ENCODE measurements at places on chromosomes 5 and 9.
A peak's percentile ranks its signal among the peaks of the same experiment; 100 is the strongest.

- no peaks in the 10 kb centered on the region for H3K36me3 ChIP-seq
- no peaks in the 10 kb centered on the region for H3K27me3 ChIP-seq
- no peak overlapping the region for H3K4me3 ChIP-seq
- DNase-seq: no peak
- no peaks in the 10 kb centered on the region for H3K4me1 ChIP-seq
Measured at GRCh38 chr5:95878417-95879323, 56.1 kb upstream of the GLRX start.

DNA sequence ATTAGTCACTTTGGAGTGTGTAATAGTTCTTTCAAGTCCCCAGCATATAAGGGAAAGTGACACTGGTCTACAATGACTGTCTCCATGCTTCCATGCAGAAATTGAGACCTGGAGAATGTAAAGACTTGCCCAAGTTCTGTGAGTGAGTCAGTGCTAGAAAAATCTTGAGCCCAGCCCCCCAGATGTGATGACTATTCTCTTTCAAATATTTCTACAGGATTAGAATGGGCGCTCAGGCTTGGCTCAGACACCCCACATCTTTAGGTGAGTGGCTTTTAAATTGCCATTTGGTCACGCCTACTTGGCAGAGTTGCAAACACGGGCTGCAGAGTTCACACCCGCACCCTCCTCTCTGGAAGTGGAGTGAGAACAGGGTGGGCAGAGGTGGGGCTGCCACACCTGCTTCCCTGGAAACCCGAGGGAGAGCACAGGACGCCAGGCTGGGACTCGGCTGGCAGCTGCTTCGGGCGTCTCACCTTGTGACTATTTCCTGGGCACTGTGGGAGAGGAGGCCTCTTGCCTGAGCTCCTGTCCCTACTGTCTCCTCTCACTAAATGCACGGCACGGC is 37.6 kb downstream of the ROPN1L start:
- DNase-seq: no peak
- H3K27me3 ChIP-seq: no peaks in the 10 kb centered on the region
- no peak overlapping the region for H3K4me3 ChIP-seq
- no peak overlapping the region for H3K27ac ChIP-seq

GRCh38 chr5:134649163-134649835 is 714 bp downstream of the SEC24A start:
- peak overlapping the region; percentile 91 for H3K4me3 ChIP-seq
- H3K4me1 ChIP-seq: peaks cover 28% of the 10 kb centered on the region
- peak overlapping the region; percentile 99 for H3K27ac ChIP-seq
- H3K27me3 ChIP-seq: peaks cover 15% of the 10 kb centered on the region
- H3K36me3 ChIP-seq: no peaks in the 10 kb centered on the region

DNA sequence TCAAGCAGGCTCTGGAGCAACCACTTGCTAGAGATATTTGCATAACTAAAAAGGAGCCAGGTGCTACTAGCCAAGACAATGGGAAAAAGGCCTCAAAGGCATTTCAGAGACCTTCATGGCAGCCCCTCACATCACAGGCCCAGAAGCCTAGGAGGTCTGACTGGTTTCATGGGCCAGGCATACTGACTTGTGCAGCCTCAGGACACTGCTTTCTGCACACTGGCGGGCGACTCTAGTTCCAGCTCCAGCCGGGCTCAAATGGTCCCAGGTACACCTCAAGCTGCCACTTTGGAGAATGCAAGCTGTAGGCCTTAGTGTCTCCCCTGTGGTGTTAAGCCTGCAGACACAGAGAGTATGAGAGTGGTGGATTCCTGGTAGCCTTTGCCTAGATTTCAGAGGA is 27.1 kb downstream of the COX7C start:
- DNase-seq: no peak
- H3K36me3 ChIP-seq: no peaks in the 10 kb centered on the region
- no peak overlapping the region for H3K27ac ChIP-seq
- H3K4me3 ChIP-seq: no peak overlapping the region
- peaks cover 13% of the 10 kb centered on the region for H3K27me3 ChIP-seq

DNA sequence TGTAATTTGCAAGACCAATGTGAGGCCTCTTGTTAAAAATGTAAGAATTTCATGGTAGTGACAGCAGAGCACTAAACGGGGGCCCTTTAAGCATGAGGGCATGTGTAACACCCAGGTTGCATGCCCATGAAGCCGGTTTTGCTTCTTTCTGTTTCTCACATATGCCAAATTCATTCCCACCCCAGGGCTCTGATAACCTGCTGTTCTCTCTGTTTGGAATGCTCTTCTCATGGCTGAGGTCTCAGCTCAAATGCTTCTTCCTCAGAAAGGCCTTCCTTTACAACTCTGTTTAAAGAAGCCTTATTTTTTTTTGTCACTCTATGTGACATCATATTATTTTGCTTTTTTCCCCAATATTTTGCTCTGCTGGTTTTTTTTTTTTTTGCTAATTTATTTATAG is 369.0 kb downstream of the KIAA0825 start:
- no peaks in the 10 kb centered on the region for H3K27me3 ChIP-seq
- H3K27ac ChIP-seq: no peak overlapping the region
- H3K4me1 ChIP-seq: no peaks in the 10 kb centered on the region
- no peak for DNase-seq

DNA sequence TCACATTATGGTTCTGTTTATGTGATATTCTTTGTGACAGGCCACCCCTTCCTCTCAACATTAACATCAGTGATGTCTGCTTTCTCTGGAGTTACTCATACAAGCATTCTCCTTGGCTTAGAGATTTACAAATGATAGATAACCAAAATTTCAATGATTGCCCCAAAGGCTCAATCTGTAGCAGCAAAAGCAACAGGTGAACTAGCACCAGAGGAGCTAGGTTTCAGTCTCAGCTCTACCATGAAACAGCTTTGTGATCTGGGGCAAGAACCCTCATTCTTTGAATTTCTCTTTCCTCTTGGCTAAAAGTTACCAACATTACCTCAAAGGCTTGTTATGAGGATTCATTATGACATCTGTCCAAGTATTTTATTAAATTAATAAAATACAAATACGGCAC is 120.5 kb downstream of the PPP2R2B start:
- H3K27me3 ChIP-seq: no peaks in the 10 kb centered on the region
- peak overlapping the region; percentile 26 for H3K27ac ChIP-seq
- H3K36me3 ChIP-seq: peaks cover 10% of the 10 kb centered on the region
- H3K4me3 ChIP-seq: no peak overlapping the region
- H3K4me1 ChIP-seq: peaks cover 59% of the 10 kb centered on the region

DNA sequence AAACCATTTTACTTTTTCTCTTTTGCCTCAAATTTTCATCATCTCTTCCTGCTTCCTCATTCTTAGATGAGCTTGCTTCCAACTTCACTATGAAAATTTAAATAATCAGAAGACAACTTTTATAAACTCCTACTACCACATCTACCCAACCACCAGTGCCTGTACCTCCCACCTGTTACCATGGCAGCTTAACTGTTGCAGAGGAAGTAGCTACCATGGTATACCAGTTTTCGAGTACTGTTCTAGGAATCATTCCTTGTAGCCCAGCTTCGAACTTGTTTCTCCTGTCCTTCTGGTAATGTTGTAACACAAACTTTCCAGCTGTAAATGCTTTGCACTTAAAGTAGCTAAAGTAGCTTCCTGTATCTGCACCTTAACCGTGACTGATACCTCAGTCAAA is 266.8 kb upstream of the NREP start:
- H3K4me1 ChIP-seq: no peaks in the 10 kb centered on the region
- no peak overlapping the region for H3K4me3 ChIP-seq
- no peak for DNase-seq
- H3K27me3 ChIP-seq: no peaks in the 10 kb centered on the region
- no peak overlapping the region for H3K27ac ChIP-seq

DNA sequence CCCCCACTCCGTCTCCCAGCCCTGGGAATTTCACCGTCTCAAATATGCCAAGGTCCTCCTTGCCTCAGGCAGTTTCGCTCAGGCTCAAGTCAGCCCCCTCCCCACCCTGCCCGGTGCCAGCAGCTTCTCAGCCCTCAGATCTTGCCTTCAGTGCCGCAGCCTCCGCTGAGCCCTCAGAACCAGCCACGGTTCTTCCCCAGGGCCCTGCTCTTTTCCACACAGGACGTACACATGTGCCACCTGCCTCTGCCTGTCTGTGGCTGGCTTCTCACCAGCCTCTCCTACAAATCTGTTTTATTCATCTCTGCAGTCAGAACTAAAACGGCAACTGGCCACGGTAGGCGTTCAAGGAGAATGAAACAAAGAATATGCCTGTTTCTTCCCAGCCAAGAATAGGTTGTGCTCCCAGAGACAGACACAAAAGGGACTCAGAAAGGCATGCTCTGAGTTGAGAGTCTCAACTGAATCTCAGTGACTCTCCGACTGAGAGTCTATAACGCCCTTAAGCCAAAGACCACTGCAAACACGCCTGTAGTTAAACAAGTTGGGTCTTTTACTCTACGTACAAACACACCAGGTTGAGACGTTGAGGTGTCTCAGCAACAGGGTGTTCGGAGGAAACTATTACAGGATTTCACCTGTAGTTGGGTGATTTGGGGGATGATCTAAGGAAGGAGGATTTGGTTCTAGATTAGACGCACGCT is 10.6 kb upstream of the GRIN1 start:
- H3K4me1 ChIP-seq: peaks cover 30% of the 10 kb centered on the region
- H3K27ac ChIP-seq: peak overlapping the region; percentile 70
- peaks cover 22% of the 10 kb centered on the region for H3K27me3 ChIP-seq
- no peak for DNase-seq

GRCh38 chr5:124398460-124398859 is 348.0 kb downstream of the ZNF608 start:
- DNase-seq: no peak
- no peak overlapping the region for H3K4me3 ChIP-seq
- H3K36me3 ChIP-seq: no peaks in the 10 kb centered on the region
- H3K4me1 ChIP-seq: no peaks in the 10 kb centered on the region
- no peak overlapping the region for H3K27ac ChIP-seq

DNA sequence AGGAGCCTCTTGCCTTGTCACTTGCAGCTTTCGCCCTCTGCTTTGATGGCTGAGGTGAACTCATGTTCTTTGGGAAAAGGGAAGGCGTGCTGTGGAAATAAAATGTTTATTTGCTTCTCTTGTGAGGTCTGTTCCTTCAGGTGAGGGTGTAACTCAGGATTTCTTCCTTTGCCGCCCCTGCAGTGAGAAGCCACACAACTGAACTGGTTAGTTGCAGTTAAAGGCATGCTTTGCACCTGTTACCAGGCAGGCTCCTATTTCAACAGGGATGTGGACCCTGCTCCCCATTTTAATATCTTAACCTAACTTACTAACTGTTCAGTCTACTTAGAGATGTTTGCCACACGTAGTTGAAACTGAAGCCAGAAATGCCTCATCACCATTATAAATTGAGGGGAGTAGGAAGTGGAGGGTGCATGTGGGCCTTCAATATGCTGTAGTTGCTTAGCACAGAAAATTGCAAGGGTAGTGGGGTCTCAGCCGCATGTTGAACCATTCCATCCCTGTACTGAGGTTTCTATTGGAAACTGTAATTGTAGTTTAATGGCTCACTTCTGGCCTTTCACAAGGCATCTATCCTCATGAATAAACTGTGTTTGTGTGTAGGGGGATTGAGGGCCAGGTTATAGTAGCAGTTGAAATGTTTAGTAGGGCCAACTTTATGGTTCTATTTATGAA is 7.9 kb downstream of the RACK1 start:
- no peak for DNase-seq
- H3K27me3 ChIP-seq: no peaks in the 10 kb centered on the region
- H3K36me3 ChIP-seq: peaks cover 26% of the 10 kb centered on the region
- H3K4me1 ChIP-seq: peaks cover 5% of the 10 kb centered on the region
- H3K4me3 ChIP-seq: no peak overlapping the region

- H3K36me3 ChIP-seq: no peaks in the 10 kb centered on the region
- DNase-seq: no peak
- H3K27me3 ChIP-seq: peaks cover 6% of the 10 kb centered on the region
- H3K4me1 ChIP-seq: no peaks in the 10 kb centered on the region
- no peak overlapping the region for H3K4me3 ChIP-seq
- H3K27ac ChIP-seq: no peak overlapping the region
Measured at GRCh38 chr9:114776683-114777399, 29.0 kb downstream of the TNFSF15 start.

DNA sequence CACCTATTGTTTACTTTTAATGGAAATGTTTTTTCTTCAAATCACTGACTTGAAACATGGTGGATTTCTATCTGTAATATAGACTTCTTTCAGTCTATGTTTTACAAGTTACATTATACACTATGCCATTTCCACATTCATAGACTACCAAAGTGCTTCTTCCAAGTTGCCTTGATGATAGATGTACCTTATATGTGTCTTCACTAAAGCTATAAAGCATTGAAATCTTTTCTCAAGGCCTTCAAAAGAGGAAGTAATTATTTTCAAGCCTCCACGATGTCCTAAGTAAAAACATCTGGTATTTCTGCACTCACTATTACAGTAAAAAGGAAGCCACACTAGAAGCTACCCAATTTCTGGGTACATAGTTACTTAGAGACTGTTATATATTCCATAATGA is 113.3 kb downstream of the FGF10 start:
- no peak overlapping the region for H3K4me3 ChIP-seq
- H3K27ac ChIP-seq: no peak overlapping the region
- no peak for DNase-seq
- no peaks in the 10 kb centered on the region for H3K27me3 ChIP-seq

- no peak for DNase-seq
- no peak overlapping the region for H3K27ac ChIP-seq
- no peaks in the 10 kb centered on the region for H3K36me3 ChIP-seq
Measured at GRCh38 chr5:56170557-56170956, 62.6 kb downstream of the ANKRD55 start.

DNA sequence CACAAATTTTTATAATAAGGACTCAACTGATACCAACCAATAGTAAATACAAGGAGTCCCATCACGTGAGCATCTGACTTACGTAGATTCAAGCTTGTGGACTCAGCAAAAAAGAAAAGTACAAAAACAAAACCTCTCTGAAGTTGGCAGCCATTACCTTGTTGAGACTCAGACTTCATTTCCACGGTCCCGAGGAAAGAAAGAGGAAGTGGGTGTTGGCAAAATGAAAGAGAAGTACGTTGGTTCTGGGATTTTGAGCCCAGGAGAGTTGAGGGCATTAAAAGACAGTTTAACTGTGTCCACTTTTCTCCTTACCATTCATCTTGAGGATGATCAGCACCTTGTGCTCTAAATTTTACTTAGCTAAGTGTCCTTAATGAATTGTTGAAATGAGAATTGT is 26.7 kb downstream of the NCBP1 start:
- H3K4me1 ChIP-seq: no peaks in the 10 kb centered on the region
- peaks cover 63% of the 10 kb centered on the region for H3K36me3 ChIP-seq
- DNase-seq: no peak
- H3K27me3 ChIP-seq: peaks cover 2% of the 10 kb centered on the region

DNA sequence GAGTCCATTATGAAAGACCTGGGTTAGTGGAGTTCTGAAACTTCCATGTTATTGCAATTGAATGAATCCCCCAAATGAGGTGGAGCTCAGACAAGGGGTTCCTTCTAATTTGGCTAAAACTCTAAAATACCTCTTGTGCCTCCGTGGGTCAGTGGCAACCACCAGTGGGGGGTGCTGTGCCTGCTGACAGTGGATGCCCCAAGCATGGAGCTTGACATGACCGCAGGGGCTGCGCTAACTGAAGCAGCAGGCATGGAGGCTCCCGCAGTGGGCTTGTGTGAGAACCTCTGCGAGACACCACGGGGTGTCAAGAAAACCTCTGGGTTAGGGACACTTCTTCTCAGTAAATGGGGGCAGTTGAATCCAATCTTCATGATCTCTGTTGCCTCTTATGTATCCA is 200.5 kb downstream of the DRD1 start:
- H3K4me1 ChIP-seq: no peaks in the 10 kb centered on the region
- no peaks in the 10 kb centered on the region for H3K36me3 ChIP-seq
- DNase-seq: no peak
- no peak overlapping the region for H3K27ac ChIP-seq

All from immature natural killer cell (primary cell).